NCI-H1930 (cell line): ENCODE measurements at places on chromosomes 1 and 21.

DNA sequence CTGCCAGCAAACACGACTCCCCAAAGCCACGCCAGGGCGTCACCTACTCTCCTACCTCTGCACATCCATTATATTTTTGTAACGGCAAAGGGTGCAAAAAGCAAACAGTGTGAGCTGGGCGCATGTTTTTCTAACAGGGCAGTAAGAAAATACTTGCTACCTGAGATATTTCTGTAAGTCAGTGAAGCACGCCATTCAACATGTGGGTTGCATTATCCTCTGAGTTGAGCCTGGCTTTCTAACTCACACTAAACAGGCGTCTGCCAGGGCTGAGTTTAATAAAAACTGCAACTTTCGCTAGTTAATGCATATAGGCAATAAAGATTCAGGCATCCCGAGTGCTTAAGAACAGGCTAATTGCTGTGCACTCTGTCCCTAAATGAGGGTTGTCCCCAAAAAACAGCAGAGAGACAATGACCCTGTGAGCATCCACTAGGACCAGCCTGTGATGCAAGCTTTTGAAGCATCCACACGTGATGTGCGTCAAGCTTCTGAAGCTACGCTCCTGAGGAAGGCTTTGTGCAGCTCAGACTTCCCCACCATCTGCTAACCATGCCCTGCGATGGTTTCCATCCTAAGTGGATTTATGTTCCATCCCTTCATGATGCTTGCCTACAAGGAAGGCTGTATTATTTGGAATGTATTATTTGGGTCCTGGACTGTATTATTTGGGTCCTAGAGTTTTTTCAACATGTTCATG lies 70.0 kb upstream of the SIM2 start:
- DNase-seq = no peak

DNA sequence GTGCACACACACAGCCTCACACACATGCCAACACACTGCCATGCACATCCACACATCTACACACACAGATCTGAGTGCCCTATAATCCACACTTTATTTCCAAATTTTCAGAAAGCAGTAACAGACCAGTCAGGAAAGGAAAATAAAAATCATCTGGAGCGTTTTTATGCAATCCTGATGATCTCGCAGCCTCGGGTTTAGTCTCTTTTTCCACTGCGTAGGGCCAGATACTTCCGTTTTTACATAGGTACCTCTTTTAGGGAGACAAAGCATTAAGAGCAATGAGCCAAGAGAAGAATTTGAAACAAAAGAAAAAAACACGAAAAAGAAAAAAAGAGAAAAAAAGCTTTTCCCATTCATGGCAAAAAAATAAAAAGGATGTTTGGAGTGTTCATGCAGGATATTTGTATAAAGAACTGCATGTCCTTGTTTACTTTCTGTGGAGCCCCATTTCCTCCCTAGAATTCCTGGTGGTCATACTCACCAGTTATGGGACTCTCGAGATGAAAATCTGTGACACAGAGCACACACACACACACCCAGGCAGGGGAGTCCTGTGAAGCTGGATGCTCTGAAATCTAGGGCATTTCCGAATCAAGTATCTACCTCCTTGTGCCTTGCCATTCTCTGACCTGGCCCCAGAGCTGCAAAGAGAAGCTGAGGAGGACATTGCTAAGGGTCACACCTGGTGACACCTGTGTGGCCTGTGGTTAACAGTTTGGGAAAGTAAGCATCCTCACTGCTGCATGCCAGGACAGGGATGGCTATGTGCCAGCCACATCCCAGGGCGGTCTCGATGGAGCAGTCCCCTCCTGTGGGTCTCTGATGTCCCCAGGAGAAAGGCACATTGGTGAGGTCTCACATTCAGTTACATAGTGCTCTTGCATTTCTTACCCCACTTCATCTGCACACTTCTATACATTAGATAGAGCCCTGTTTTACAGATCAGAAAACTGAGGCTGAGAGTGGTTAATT lies 83.6 kb downstream of the RUNX1 start:
- no peak for DNase-seq

DNA sequence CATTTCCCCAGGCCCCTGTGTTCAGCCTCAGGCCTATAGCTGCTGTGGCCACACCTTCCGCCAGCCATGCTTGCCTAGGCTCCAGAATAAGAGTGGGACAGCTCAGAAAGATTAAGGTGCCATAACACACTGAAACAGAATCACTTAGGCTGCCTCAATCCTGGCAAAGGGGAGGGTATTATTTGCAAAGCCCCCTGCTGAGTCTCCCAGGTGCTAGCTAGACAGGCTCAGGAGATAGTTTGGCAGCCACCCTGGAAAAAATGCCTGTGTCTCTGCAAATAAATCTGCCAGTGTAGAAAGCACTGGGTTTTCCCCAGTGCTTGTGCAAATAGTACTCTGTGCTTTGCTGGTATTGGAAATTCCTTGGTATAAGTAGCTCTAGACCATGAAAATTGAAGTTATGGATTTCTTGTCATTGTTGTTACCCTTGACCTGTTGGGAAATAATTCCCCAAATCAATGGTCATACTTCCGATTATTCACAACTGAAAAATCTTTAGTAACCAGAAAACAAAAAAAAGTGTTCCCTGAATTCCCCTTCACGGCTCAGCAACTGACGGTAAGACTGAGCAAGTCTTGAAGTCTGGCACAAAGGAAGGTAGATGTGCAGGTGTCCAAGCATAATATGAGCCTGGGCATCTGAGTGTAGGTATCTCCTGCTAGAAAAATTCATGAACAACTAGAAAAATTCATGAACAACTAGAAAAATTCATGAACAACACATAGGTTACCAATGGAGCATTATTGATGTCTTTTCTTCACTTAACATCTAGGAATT lies 56.9 kb downstream of the PROX1 start:
- DNase-seq = no peak

DNA sequence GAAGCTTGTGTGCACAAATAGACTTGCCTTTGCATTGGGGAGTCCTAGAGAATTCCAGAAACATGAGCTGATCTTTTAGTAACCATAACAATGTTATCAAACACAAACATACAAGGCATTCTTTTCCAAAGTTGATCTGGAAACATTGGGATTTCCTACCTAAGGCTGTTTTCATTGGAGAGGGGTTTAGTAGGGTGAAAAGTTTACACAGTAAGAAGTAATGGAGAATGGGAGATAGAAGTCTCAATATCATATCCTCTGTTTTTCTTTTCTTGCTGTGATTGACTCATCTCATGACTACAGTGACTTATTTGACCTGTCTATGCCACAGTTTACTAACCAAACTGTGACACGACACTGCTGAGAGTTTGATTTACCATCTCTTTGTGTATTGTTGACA lies 65.6 kb upstream of the PLA2G4A start:
- DNase-seq = no peak

DNA sequence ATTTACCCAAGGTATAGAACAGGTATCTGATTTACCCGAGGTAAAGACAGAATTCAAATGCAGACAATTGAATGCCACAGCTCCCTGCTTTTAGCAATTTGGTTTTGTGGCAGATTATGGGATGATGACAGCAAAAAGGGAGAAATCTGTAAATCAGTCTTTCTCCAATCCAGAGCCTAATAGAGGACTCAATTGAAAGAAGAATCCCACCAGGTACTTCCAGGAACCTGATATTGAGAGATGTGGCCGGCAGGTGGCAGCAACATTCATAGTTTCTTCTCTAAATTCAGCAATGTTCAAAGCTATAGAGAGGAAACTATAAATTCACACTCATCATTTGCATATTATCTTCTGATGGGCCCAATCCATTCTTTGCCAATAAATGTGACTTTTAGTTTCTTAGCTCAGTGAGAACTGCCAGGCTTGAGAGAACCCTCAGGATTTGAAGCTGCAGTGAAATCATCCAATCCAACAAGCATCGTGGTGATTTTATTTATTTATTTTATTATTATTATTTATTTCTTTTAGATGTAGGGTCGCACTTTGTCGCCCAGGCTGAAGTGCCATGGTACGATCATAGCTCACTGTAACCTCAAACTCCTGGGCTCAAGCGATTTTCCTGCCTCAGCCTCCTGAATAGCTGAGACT lies 9.8 kb upstream of the PHACTR4 start:
- DNase-seq = peak; percentile 38

- DNase-seq = peak; percentile 16
Measured at GRCh38 chr1:7042322-7043190, 257.3 kb downstream of the CAMTA1 start.

- DNase-seq = no peak
Measured at GRCh38 chr21:43275421-43276211, 106.8 kb downstream of the CRYAA start.

DNA sequence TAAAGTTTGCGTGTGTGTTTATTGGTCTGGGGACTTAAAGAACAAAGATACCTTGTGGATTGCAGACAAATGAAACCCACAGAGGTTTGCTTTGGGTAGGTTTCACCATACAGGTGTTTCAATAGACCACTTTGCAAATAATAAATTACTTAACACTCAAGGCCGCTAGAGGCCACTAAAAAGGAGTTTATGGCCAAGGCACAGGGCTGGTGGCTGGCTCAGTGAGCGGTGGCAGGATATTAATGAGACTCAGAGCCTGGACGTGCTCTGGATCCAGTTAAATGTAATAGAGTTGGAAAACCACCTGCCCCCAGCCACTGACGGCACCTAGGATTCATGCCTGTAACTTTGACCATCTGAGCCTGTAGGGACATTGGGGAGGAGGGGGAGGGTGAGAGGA lies 44.5 kb downstream of the LRRC38 start:
- DNase-seq = no peak

DNA sequence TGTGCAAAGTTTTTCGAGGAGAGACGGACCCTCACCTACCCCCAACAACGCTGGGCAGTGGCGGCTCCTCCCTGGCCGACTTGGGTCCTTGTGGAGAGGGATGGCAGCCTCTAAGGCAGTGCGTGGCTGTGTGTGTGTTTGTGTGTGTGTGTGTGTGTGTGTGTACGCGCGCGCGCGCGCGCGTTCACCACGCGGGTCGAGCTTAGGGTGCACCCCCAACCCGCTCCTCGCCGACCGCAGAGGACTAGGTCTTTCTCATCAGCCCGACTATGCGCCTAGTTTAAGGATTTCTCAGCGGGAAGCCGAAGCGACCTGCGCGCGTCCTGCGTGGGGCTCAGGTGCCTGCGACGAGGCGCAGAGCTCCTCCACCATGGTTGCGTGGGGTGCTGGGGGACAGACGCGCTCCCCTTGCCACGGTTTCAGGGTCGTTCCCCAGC lies 940 bp downstream of the SOX13 start:
- no peak for DNase-seq

- no peak for DNase-seq
Measured at GRCh38 chr1:77776007-77776700, 3.3 kb upstream of the MIGA1 start.

- no peak for DNase-seq
Measured at GRCh38 chr1:161127649-161128048, 4.8 kb downstream of the DEDD start.
